ENCODE measurements at places on chromosomes 1 and 21. TPM values are rescaled to one million over a fixed set of nuclear protein-coding genes. Genes with fewer than 3 reads are reported as not detected.

DNA sequence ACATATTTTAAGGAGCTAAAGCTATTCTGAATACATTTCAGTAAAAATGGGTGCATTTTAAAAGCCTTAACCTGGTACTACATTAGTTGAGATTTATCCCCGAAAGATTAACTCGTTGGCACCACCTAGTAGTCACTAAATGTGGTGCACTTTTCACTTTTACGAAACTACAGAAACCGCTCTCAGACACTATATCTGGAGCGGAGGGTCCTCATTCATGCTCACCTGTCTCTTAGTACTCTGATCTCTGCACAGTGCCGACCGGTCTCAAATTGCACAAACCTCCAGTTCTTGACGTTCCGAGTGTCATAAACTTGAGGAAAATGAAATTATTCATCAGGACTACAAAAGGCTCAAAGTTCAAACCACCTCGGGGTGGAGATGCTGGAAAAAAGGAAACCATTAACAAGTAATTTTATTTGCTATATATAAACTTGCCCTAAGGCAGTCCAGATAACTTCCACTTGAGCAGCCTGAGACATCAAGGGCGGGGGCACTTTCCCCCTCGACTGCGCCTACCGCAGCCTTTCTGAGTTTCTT, 722 bp downstream of the LZIC start:
- H3K27ac ChIP-seq = peak overlapping the region; percentile 98
- H3K4me1 ChIP-seq = peaks cover 21% of the 10 kb centered on the region
- no peaks in the 10 kb centered on the region for H3K36me3 ChIP-seq
- H3K27me3 ChIP-seq = no peaks in the 10 kb centered on the region
- peak; percentile 24 for DNase-seq

The KPRP gene
- not detected for total RNA-seq

DNA sequence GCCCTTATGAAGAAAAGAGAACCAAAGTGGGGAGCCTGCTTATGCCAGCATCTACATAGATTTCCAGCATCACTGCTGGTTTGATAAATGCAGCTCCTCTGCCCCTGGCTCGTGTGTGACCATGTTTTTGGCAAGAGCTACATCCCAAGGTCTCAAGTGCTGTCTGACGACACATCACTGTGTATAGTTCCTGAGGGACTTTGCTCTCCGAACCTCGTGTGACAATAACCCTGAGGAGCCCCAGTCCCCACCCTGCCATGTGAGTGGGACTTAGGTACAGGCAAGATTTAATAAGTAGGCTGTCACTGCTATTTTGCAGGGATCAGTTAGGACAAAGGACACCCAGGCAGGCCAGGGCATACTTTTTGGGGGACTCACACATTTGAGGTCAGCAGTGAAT, 28.8 kb upstream of the RERE start:
- H3K4me3 ChIP-seq = no peak overlapping the region
- no peak overlapping the region for H3K27ac ChIP-seq
- H3K27me3 ChIP-seq = peaks cover 4% of the 10 kb centered on the region
- H3K4me1 ChIP-seq = peaks cover 11% of the 10 kb centered on the region
- no peak for DNase-seq

GRCh38 chr21:37183749-37184148, 83.4 kb downstream of the VPS26C start:
- H3K36me3 ChIP-seq = peaks cover 30% of the 10 kb centered on the region
- H3K27ac ChIP-seq = peak overlapping the region; percentile 59
- no peak for DNase-seq
- no peaks in the 10 kb centered on the region for H3K27me3 ChIP-seq
- H3K4me3 ChIP-seq = no peak overlapping the region

- peaks cover 26% of the 10 kb centered on the region for H3K4me1 ChIP-seq
- no peak for DNase-seq
- H3K27ac ChIP-seq = peak overlapping the region; percentile 42
- H3K27me3 ChIP-seq = no peaks in the 10 kb centered on the region
These were observed 28.4 kb downstream of the RNF2 start for GRCh38 chr1:185073725-185074124.
